Lung (tissue), 17 donors: ENCODE measurements at places on chromosomes 11 and 22. TPM values are rescaled to one million over a fixed set of nuclear protein-coding genes. Genes with fewer than 3 reads are reported as not detected.

DNA sequence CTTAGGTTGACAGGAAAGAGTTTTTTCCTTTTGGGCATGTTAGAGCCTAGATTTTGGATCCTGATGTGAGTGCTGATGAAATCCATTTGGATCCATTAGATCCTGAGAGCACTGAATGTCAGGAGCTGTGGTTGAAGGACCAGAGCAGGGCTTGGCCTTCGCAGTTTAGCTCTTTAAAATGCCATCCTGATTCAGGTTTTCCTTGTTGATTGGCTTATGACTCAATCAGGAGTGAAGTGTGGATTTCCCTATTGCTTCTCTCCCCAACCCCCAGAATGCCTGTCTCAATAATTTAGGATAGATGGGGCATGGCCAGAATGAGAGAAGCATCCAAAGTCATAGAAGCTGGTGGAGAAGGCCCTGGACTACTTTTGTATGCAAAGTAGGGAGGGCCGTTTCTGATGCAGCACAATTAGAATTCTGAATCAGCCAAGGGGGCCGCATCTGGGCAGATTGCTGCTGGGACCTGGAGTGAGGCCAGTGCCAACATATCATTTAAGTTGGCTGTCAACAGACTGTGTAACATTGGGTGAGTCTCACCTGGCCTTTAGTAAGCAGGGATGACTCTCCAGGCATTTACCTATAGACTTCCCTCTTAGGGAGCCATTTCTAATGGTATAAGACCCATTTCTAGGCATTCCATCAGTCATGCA lies 80.5 kb downstream of the TEAD1 start:
- DNase-seq = no peak
- no peaks in the 10 kb centered on the region for H3K27me3 ChIP-seq
- peaks cover 9% of the 10 kb centered on the region for H3K4me1 ChIP-seq
- no peaks in the 10 kb centered on the region for H3K36me3 ChIP-seq
- no peak overlapping the region for H3K27ac ChIP-seq
- no peak overlapping the region for H3K4me3 ChIP-seq

DNA sequence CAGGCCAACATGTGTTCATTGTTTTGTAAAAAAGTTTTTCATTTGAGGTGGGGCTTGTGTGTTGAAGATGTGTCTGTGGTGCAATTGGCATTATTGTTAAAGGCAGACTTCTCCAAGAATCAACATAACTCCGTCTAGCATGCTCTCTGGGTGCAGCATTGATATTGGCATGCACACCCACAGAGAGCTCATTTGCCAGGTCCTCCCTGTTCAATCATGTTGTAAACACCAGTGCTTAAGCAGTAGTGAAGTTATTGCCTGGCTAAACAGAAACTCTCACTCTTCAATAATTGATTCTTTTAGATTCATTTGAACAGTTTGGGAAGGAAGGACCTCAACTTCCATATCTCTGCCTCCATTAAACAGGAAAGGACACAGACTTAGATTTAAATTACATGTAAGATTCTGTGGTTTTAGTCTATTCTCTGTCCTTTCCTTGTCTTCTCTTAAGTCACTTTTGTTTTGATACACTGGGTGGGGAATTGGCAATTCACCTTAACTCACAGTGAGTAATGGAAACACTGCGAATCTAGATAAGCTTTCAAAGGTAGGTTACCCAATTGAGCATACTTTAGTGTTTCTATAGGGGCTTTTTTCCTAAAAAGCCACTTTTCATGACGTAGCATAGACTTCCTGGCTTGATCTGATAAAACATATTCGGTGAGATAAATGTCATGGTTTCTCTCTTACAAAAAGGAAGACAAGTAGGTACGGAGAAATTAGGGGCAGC lies 30.8 kb upstream of the EXPH5 start:
- no peak overlapping the region for H3K4me3 ChIP-seq
- H3K27me3 ChIP-seq = no peaks in the 10 kb centered on the region
- H3K27ac ChIP-seq = no peak overlapping the region

- no peak overlapping the region for H3K27ac ChIP-seq
- no peak overlapping the region for H3K4me3 ChIP-seq
Observed at GRCh38 chr11:46543564-46543963, 50.3 kb downstream of the AMBRA1 start.

DNA sequence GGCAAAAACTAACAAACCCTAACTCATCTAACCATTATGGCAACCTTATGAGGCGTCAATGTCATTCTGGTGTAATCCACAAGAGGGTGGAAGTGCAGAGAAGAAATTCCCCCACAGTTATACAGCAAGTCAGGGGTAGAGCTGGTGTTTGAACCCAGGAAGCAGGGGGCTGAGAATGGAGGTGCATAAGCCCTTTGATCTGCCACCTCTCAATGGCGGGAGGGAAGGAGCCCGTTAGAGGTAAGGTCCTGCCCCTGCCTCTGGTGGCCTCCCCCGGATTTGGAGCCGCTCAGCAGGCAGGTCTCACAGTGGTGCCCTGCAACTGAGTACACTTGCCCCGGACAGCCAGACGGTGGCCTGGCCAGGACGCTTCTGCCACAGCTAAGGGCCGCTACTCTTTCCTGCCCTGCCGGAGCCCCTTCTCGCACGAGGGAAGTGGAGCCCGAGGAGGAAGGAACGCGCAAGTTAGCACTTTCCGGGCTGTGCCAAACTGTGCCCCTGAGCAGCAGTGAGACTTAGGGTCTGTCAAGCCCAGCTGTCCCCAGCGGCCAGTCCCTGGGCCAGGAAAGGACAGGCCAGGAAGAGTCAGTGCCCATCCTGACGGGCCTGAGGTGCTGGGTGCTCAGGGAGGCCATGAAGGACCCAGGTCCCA lies 1.1 kb downstream of the FXYD2 start:
- peaks cover 39% of the 10 kb centered on the region for H3K4me1 ChIP-seq
- no peak overlapping the region for H3K4me3 ChIP-seq
- H3K36me3 ChIP-seq = no peaks in the 10 kb centered on the region
- peak; percentile 29 for DNase-seq

GRCh38 chr22:41780746-41781505 lies 19.6 kb upstream of the CCDC134 start:
- no peaks in the 10 kb centered on the region for H3K36me3 ChIP-seq
- DNase-seq = peak; percentile 21
- H3K27me3 ChIP-seq = no peaks in the 10 kb centered on the region
- H3K4me1 ChIP-seq = no peaks in the 10 kb centered on the region

GRCh38 chr11:27524155-27524554 lies 17.6 kb upstream of the LIN7C start:
- H3K27ac ChIP-seq = no peak overlapping the region
- H3K27me3 ChIP-seq = no peaks in the 10 kb centered on the region
- H3K4me3 ChIP-seq = no peak overlapping the region
- no peak for DNase-seq
- H3K36me3 ChIP-seq = no peaks in the 10 kb centered on the region

GRCh38 chr22:40008726-40009291 lies 14.1 kb downstream of the FAM83F start:
- H3K27me3 ChIP-seq = peaks cover 43% of the 10 kb centered on the region
- H3K4me3 ChIP-seq = no peak overlapping the region
- no peaks in the 10 kb centered on the region for H3K4me1 ChIP-seq
- DNase-seq = no peak
- no peaks in the 10 kb centered on the region for H3K36me3 ChIP-seq

DNA sequence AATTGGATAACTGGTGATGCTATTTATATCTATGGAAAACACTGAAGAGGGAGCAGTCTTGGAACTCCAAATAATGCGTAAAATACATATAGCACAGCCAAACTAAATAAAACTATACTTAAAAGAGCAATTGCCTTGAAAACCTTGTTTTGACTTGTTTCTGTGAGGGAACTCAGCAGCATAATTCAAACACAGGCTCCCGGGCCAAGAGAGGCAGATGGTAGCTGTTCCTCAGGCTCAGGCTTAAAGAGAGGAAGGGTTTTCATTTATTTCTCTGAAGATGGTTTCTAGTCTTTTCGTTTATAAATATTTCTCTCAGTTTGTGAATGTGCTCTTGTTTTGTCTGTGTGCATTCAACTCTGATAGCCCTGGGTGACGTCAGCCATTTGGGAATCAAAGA lies 82.4 kb downstream of the FANCF start:
- no peaks in the 10 kb centered on the region for H3K4me1 ChIP-seq
- no peak overlapping the region for H3K4me3 ChIP-seq
- no peaks in the 10 kb centered on the region for H3K36me3 ChIP-seq
- no peak overlapping the region for H3K27ac ChIP-seq
- no peaks in the 10 kb centered on the region for H3K27me3 ChIP-seq

GRCh38 chr11:45109400-45109799 lies 37.0 kb upstream of the PRDM11 start:
- no peaks in the 10 kb centered on the region for H3K4me1 ChIP-seq
- H3K27ac ChIP-seq = no peak overlapping the region
- H3K27me3 ChIP-seq = peaks cover 6% of the 10 kb centered on the region
- H3K4me3 ChIP-seq = no peak overlapping the region

DNA sequence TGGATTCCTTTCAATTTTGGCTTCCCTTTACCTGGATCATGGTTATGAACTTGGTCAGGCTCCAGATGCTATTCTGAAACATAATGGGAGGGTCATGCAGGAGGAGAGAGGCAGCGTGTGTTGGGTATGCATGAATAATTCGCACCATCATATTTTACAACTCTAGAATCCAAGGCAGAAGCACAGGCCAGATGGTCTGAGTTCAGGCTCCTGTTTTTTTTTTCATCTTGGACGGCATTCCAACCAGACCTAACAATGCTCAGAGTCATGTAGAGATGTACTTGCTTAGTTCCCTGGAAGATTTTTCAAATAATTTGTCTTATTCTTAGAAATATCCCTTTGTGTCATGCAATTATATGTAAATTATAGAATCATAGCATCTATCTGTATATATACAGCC lies 393.5 kb downstream of the JRKL start:
- no peak overlapping the region for H3K4me3 ChIP-seq
- no peaks in the 10 kb centered on the region for H3K4me1 ChIP-seq
- H3K27ac ChIP-seq = no peak overlapping the region
- no peaks in the 10 kb centered on the region for H3K36me3 ChIP-seq

DNA sequence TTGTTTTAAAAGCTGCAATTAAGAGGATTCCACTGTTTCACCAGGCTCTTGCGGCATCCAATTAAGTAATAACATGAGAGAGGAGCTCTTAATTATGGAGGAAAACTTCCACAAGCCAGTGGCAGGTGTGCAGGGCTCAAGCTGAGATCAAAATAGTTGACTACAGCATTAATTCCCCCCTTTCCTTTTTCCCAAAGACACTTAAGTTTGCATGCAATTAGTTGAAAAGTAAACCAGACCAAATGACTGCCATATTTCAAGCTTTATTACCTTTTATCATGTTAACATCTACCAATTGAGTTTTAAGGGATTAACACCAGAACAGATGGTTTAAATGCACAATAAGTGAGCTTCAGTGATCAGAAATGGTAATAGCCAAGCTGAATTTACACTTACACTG lies 32.1 kb downstream of the FAM168A start:
- no peak overlapping the region for H3K27ac ChIP-seq
- H3K27me3 ChIP-seq = no peaks in the 10 kb centered on the region
- DNase-seq = no peak
- no peak overlapping the region for H3K4me3 ChIP-seq
- H3K4me1 ChIP-seq = no peaks in the 10 kb centered on the region

GRCh38 chr22:29992341-29993275 lies 87.7 kb upstream of the HORMAD2 start:
- no peak for DNase-seq
- peaks cover 2% of the 10 kb centered on the region for H3K36me3 ChIP-seq
- H3K4me3 ChIP-seq = no peak overlapping the region
- no peaks in the 10 kb centered on the region for H3K27me3 ChIP-seq
- H3K4me1 ChIP-seq = no peaks in the 10 kb centered on the region

GRCh38 chr11:67699521-67699920 lies 25.1 kb upstream of the ALDH3B2 start:
- no peak overlapping the region for H3K27ac ChIP-seq
- no peaks in the 10 kb centered on the region for H3K27me3 ChIP-seq
- H3K4me3 ChIP-seq = no peak overlapping the region
- DNase-seq = no peak

- no peak overlapping the region for H3K27ac ChIP-seq
- H3K4me3 ChIP-seq = no peak overlapping the region
- no peak for DNase-seq
- H3K36me3 ChIP-seq = peaks cover 2% of the 10 kb centered on the region
- H3K4me1 ChIP-seq = no peaks in the 10 kb centered on the region
- no peaks in the 10 kb centered on the region for H3K27me3 ChIP-seq
Observed at GRCh38 chr11:103436131-103436770, 327.0 kb downstream of the DYNC2H1 start.

- no peaks in the 10 kb centered on the region for H3K36me3 ChIP-seq
- H3K27ac ChIP-seq = no peak overlapping the region
- H3K4me3 ChIP-seq = no peak overlapping the region
- H3K4me1 ChIP-seq = peaks cover 6% of the 10 kb centered on the region
- H3K27me3 ChIP-seq = no peaks in the 10 kb centered on the region
Observed at GRCh38 chr11:117020287-117020686, 77.9 kb downstream of the SIK3 start.

GRCh38 chr11:27266125-27266524 lies 96.9 kb downstream of the CCDC34 start:
- no peaks in the 10 kb centered on the region for H3K4me1 ChIP-seq
- no peak overlapping the region for H3K4me3 ChIP-seq
- no peak overlapping the region for H3K27ac ChIP-seq
- no peaks in the 10 kb centered on the region for H3K36me3 ChIP-seq

DNA sequence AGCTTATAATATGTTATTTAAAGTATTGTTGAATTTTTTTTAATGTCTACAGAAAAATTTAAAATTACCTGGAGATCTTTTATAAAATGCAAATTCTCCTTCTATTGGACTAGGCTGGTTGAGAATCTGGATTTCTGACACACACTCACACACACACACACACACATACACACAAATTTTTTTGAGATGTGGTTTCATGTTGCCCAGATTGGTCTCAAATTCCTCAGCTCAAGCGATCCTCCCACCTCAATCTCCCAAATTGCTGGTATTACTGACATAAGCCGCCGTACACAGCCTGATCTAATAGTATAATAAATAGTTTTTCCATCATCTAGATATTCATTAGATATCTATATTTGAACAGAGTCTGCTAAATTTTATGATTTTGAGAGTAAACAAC lies 4.5 kb upstream of the RFPL1 start:
- no peak overlapping the region for H3K27ac ChIP-seq
- no peaks in the 10 kb centered on the region for H3K36me3 ChIP-seq
- H3K27me3 ChIP-seq = peaks cover 12% of the 10 kb centered on the region
- no peaks in the 10 kb centered on the region for H3K4me1 ChIP-seq
- H3K4me3 ChIP-seq = no peak overlapping the region
- DNase-seq = no peak

GRCh38 chr11:100709233-100709957 lies 22.3 kb downstream of the ARHGAP42 start:
- no peak for DNase-seq
- H3K4me1 ChIP-seq = no peaks in the 10 kb centered on the region
- no peaks in the 10 kb centered on the region for H3K27me3 ChIP-seq
- H3K27ac ChIP-seq = no peak overlapping the region
- H3K4me3 ChIP-seq = no peak overlapping the region

- H3K36me3 ChIP-seq = no peaks in the 10 kb centered on the region
- H3K27me3 ChIP-seq = no peaks in the 10 kb centered on the region
- DNase-seq = peak; percentile 28
- no peak overlapping the region for H3K27ac ChIP-seq
Observed at GRCh38 chr11:15901054-15901453, 455.3 kb downstream of the SOX6 start.

KIAA1671 gene
- total RNA-seq = 38.1 TPM

GP1BB gene
- 4.0 TPM for total RNA-seq

C11orf21 gene
- total RNA-seq = 5.2 TPM

AIP gene
- total RNA-seq = 60.0 TPM

MS4A8 gene
- total RNA-seq = 45.9 TPM

GAL3ST1 gene
- total RNA-seq = 4.0 TPM

CNIH2 gene
- total RNA-seq = 3.4 TPM
